AG08396 (cell line): ENCODE measurements at places on chromosomes 2 and 18.

DNA sequence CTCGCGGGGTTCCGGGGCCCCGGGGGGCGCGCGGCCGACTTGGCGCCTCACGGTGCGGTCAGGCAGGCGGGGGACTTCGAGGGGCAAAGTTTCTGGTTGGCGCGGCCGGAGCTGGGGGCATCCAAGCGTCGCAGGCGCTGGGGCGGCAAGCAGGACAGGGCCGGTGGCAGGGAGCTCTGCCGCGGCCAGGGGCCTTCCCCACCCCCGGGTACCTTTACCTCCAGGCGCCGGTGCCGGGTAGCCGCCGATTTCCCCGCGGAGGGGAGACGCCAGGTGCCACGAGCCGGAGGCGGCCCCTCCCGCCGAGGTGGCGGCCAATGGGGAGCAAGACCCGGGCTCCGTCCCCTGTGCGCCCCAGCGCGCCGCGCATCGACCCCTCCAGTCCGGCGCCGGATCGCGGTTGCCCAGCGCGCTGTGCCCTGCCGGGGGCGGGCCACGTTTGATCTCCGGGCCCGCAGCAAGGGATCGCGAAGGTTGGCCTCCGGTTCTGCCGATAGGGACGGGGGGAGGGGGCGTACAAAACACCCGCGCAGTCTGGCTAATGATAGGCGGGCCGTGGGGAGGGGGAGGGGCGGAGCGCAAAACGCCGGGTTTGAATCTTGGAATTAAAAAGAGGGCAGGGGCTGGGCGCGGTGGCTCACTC lies at the start of gene ST8SIA5:
Gene ST8SIA5 (minus strand): TSS at position 495 of the 643 bp plus-strand sequence. CDS start 545 bp downstream, outside the sequence.
- peak; percentile 22 for DNase-seq

- no peak for DNase-seq
Observed at GRCh38 chr2:2719015-2719414, 387.9 kb upstream of the MYT1L start.

- no peak for DNase-seq
Observed at GRCh38 chr2:72953976-72954375, 36.7 kb downstream of the EMX1 start.

DNA sequence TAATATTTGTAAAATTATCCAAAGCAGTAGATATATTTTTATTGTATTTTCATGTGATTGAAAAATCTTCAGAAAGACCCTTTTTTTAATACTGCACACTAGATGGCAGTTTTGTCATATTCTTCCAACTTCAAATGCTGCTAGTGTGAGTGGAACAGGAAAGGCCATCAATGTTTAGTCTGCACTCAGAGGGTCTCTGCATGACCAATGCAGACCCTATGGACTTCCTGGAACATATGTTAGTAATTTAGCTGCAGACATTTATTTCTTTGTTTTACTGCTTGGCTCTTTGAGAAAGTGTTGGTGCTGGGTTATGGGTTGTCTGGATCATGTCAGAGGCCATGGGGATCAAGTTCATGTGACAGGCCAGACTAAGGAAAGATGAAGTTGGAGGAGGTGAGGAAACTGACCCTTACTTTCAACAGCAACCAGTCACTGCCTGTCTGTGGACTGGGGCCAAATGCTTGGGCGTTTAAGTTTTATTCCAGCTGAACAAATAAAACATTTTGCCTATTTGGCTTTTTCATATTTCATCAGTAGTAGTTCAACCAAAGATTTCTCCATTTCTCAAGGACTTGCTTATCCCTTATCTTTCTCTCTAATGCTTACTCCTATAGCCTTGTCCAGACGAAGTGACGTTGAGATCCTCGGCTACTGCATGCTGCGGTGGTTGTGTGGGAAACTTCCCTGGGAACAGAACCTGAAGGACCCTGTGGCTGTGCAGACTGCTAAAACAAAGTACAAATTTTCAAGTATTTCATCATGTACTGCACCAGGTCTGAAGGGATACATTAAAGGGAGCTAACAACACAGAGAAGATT lies 84.8 kb downstream of the VRK2 start:
- no peak for DNase-seq

DNA sequence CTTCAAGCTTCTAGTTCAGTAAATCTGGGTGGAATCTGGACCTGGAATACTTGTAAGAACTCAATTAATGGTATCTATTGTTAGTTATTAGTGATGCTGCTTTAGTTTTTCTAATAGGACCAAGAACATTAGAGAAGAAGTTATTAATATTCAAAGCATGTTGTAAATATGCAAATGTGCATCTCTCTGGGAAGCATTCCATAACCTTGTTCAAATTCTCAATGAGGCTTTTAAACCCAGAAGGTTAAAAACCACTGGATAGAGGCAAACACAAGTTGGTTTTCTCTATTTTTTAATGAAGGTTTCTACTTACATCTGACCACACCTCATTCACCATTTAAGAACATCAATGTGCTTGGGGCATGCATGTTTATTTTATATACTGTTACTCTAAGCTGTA lies 16.1 kb upstream of the ACVR1C start:
- no peak for DNase-seq

DNA sequence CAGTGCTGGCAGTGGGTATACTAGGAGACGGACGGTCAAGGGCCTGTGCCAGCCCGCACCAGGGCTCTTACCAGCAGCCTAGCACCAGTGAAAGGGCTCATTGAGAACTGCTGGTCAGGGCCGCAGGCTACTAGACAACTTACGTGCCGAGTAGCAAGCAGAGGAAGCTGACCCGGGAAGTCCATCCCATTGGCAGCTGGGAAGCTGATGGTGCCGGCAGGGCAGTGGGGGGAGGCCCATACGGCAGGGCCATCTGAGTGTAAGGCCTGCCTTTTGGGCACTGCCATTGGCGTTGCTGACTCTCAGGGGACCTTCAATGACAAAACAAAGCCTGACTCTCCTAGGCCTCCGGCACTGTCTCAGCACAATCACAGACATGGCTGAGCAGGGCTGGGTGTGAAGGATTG lies 20.6 kb downstream of the EFR3B start:
- no peak for DNase-seq

GRCh38 chr2:9803023-9803805 lies 40.1 kb upstream of the TAF1B start:
- no peak for DNase-seq

GRCh38 chr18:23573626-23574431 lies 12.5 kb downstream of the NPC1 start:
- DNase-seq = peak; percentile 66

GRCh38 chr2:27485496-27485895 lies 4.0 kb downstream of the IFT172 start:
- no peak for DNase-seq

DNA sequence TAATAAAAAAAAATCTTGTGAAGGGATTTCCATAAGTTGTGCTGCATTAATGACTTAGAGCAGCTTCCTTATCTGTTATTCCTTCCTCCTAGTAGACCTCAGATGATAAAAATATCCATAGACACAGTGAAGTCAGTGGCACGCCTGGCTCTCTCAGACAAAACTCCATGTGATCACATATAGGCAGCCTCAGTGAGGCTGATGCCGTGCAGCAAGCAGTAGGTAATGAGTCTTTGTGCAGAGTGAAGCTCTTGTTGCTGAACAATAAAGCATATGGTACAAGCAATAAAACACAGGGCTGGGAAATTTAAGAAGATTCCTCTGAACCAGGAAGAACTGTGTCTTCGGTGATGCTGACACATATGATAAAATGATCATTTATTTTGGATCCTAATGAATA lies 102.7 kb downstream of the CSRNP3 start:
- DNase-seq = no peak

- no peak for DNase-seq
Observed at GRCh38 chr2:238102865-238103264, 2.7 kb downstream of the ESPNL start.

DNA sequence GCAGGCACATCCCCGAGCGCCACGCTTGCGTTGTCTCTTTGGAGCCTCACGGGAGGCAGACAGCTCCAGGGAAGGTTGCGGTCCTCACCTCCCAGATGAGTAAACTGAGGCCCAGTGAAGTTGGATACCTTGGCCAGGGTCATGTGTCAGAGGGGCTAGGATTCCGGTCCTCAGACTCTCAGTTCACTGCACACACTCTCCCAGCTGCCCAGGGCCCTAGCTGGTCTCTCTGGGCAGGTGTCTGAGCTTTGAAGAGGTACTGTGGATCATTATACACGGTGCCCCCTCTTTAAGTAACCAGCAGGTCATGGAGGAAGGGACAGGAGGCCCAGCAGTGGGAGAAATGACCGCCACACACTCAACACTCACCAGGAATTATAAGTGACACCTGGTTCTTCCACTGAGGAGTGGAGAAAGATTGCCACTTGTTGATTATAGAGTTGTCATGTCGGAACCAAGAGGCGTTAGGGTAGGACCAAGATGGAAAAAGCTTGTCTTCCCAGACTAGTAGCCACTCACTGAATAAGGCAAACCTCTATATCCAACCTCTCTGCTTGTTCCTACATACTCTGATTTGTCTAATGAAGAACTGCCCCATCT lies 588 bp downstream of the TMEM214 start:
- no peak for DNase-seq

DNA sequence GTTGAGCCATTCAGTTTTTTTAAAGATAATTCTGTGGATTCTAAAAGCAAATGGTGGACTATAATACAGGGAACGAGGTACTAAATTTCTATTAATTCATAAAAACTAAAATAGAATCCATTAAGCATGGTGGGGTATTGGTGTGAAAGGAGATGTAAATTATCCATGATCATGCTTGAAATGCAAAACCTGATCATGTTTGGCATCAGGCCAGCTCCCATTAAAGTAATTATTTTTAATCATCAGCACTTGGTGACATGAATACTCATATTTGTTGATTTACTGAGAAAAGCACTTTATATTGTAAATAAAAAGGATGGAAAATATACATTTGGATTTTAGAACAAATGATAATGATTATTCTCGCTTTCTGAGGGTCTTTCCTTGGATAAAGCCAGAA lies 232.3 kb upstream of the MEIS1 start:
- no peak for DNase-seq

DNA sequence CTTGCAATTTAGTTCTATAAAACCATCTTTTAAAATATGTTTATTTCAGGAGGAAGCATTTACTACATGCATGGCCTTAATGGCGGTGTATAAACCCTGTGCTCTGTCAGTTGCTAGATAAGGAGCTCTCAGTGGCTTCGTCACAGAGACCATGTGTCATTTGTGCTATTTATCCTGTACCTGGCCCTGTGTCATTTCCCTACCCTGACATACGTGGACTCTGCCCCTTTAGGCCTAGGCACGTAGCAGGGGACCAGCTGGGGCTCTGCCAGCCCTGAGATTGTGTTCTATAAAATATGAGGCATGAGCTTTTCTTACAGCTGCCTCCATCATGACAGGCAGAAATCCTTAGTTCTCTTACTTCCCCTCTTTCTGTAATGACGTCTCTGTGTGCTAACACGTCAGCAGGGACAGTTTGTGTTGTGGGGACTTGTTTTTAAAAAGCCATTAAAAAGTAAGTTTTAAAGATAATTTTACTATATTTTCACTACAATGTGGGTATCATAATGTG lies 88.0 kb downstream of the ITGB1BP1 start:
- DNase-seq = no peak

- DNase-seq = peak; percentile 78
Observed at GRCh38 chr2:128535953-128536352, 217.3 kb upstream of the HS6ST1 start.

DNA sequence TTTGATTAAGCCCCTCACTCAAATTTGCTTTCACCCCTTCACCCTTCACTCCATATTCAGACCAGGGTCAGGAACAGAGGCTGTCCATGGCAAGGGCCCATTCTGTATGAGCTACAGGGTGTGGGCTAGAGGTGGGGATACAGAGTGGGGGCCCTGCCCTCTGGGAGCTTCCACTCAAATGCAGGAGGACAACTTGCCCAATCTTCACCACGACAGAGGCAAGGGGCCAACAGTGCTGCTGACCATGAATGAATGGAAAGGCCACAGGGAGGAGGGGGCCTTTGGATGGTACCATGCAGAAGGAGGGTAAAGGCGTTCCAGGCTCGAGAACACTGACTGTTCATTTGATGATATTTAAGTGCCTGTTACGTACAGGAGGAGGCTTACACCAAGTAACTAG lies 22.8 kb downstream of the ADRA2B start:
- no peak for DNase-seq

- DNase-seq = no peak
Observed at GRCh38 chr2:142330458-142330857, 199.6 kb upstream of the LRP1B start.

DNA sequence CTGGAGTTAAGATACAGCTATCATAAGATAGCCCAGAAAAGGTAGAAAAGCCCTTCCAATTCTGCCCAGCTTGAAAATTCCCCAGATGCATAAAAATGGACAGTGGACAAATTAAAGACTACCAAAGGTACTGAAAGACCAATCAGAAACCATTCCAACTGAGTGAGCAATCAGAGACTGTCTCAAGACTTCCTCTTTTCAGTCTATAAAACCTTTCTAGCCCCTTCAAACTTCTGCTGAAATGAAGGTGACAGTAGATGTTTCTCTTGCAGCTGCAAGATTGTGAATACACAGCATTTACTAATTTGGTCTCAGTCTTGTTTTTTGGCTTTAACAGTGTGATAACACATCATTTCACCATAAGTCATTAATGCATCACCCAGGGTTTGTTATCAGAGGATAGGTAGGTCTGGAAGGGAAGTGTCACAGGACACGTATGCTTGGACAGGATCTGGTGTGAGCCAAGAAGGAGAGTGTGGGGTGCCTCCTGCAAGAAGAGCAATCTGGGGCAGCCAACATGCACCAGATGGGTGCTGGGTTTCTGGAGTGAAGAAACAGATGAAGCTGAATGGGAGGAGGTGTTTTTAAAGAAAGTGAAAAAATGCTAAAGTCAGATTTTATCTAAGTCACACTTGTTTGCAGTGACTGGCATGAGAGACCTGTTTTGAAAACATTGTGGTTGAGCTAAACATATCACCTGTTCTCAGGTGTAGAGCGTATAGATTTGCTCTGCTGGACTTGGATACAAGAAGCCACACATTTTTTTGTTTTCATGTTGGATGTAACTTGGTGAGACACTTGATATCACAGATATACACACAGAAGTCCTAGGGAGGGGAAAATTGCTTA lies 75.3 kb upstream of the DDX18 start:
- no peak for DNase-seq

DNA sequence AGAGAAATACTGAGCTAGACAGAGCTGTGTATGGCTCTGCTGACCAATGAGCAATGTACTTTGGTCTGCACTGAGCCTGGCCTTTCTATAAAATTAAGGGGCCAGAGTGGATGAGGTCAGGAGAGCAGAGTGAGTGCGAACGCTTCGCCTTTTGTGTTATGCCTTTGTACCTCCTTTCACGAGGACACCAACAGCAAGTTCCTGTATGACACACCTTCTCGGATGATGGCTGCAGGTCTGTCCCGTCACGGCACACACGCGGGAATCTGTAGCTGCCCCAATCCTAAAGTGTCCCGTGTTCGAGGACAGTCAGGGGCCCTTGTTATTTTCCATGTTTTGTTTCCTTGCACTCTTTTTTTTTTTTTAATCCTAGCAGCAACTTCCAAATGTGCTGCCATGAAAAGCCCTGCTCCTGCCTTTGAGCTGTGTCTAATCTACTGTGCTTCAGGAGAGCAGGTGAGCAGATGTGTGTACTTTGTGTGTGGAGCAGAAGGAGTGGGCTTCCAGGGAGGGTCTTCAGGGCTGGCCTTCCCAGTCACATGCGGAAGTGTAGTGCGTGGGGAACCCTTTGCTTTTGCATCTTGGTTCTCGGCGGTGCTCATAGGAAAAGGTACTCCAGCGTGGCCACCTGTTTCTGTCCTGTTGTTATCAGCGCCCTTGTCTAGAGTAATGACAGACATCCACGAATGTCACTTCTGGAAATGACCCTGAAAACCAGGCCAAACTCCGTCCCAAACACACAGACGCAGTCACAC lies 213.2 kb downstream of the NDUFA10 start:
- DNase-seq = no peak

- no peak for DNase-seq
Observed at GRCh38 chr2:8324164-8324856, 357.5 kb upstream of the ID2 start.
